ENCODE measurements at places on chromosomes 2 and 18. TPM values are rescaled to one million over a fixed set of nuclear protein-coding genes. Genes with fewer than 3 reads are reported as not detected.

The THADA gene
- total RNA-seq, result 26.6 TPM

The CXCR1 gene
- not detected for total RNA-seq

The PRSS56 gene
- total RNA-seq, result not detected

The COL4A3 gene
- total RNA-seq, result 8.3 TPM

The LYG2 gene
- not detected for total RNA-seq

The SULT1C4 gene
- not detected for total RNA-seq

The CMPK2 gene
- total RNA-seq, result 0.35 TPM

The PLEK gene
- total RNA-seq, result not detected

The NETO1 gene
- total RNA-seq, result not detected

The ASB18 gene
- total RNA-seq, result not detected

The TMEM178A gene
- 3.5 TPM for total RNA-seq

The ZSWIM2 gene
- not detected for total RNA-seq

The DNAH7 gene
- total RNA-seq, result 0.53 TPM

Measured in smooth muscle cell of the coronary artery (primary cell).